Tibial nerve (tissue), 4 donors: ENCODE measurements at places on chromosomes 3 and 15. TPM values are rescaled to one million over a fixed set of nuclear protein-coding genes. Genes with fewer than 3 reads are reported as not detected.

Gene SLC6A1
- 3.9 TPM for total RNA-seq

Gene DGKG
- 2.4 TPM for total RNA-seq

Gene HERC2
- 106 TPM for total RNA-seq

Gene CYP1A2
- not detected for total RNA-seq

Gene THOC7
- 32.2 TPM for total RNA-seq

Gene LRRIQ4
- total RNA-seq, result not detected

Gene ZNF385D
- 2.7 TPM for total RNA-seq

Gene CDHR4
- total RNA-seq, result not detected

Gene NBEAL2
- 25.3 TPM for total RNA-seq
